ENCODE measurements at places on chromosomes 6 and 20.

- no peaks in the 10 kb centered on the region for H3K4me1 ChIP-seq
- H3K36me3 ChIP-seq: no peaks in the 10 kb centered on the region
- no peak for DNase-seq
- no peak overlapping the region for H3K4me3 ChIP-seq
Measured at GRCh38 chr20:38393259-38393658, 41.9 kb downstream of the SNHG17 start.

- no peaks in the 10 kb centered on the region for H3K36me3 ChIP-seq
- H3K4me1 ChIP-seq: no peaks in the 10 kb centered on the region
- DNase-seq: no peak
- no peak overlapping the region for H3K27ac ChIP-seq
- H3K27me3 ChIP-seq: peaks cover 21% of the 10 kb centered on the region
Measured at GRCh38 chr6:52053038-52053695, 34.2 kb downstream of the PKHD1 start.

DNA sequence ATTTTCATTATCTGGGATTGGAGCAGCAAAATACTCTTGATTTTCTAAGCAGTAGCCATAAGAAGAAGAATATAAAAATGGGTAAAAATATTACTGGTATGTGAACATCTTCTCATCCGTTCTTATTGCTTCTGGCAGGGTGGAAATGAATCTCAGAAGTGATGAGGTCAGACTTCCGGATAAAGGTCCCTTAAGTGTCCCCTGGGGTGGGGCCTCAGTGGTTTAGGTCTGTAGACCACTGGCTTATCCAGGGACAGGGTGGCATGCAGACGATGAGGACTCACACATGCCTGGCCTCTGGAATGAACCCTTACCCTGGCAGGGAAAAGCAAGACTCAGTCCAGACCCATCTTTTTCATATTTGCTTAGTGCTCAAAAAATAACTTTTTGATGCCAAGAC, 143.3 kb downstream of the UST start:
- no peaks in the 10 kb centered on the region for H3K36me3 ChIP-seq
- H3K27ac ChIP-seq: no peak overlapping the region
- no peaks in the 10 kb centered on the region for H3K4me1 ChIP-seq
- no peaks in the 10 kb centered on the region for H3K27me3 ChIP-seq

DNA sequence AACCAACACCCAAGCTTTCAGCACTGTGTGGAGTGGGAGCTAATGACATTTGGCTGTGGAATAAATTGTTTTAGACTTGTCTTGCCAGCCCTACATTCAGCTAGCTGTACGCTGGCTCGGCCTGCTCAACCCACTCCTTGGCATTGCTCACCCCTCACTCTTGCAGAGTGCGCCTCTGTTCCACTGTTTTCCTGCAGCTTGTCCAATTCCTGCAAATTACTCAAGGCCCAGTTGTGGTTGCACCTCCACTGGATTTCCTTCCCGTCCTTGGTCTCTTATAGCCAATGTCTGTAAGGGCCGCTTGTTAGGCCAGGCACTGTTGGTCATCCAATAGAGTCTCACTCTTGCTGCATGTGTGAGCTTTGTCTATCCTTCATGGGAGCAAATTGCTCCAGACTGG, 289.2 kb upstream of the RNF24 start:
- DNase-seq: no peak
- no peak overlapping the region for H3K4me3 ChIP-seq
- no peaks in the 10 kb centered on the region for H3K4me1 ChIP-seq
- no peaks in the 10 kb centered on the region for H3K36me3 ChIP-seq

DNA sequence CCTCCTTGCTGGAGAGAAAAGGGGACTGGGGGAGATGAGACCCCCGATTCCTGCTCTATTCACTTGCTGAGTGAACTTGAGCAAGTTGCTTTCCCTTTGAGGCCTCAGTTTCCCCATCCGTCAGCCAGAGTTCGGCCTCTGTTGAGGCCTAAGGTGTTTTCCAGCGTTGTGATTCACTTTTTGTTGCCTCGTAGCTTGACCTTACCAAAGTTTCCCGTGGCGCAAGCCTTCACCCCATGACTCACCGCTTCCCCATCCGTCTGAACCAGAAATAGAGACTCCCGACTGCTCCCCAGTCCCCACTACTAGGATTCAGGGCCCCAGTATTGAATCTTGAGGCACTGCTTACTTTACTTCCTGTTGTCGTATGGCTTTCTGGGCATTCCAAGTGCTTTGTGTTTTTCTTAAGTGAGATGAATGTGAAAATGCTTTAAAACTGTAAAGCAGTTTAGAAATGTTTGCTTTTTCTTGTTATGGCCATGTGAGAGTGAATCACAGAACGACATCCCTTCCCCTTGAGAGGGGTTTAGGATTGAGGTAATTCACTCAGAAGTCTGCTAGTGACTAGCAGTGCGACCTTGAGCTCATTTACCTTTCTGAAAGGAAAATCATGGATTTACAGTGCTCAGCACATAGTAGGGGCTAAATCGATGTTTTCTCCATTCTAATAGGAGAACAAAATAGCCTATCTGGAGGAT, 1.2 kb downstream of the CHMP4B start:
- DNase-seq: no peak
- H3K4me3 ChIP-seq: peak overlapping the region; percentile 90
- H3K27ac ChIP-seq: peak overlapping the region; percentile 54
- no peaks in the 10 kb centered on the region for H3K27me3 ChIP-seq

DNA sequence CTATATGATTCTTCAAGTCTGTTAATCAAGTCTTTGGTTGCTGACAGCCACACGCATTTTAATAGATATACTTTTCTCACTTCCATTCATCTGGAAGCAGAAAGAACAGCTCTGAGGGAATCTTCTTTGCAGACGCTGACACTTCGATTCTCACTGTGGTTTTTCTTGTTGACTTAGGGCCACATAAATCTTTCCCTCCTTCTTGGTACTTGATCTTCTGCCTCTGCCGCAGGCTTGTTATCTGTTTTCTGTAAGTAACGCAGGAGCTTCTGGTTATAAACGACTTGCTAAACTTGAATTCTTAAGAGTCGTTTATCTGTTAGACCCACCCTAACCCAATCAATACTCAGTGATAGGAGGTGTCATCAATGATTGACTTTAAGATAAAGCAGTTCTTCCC, 268.8 kb upstream of the SULF2 start:
- no peak for DNase-seq
- H3K36me3 ChIP-seq: no peaks in the 10 kb centered on the region

- no peak for DNase-seq
- no peak overlapping the region for H3K4me3 ChIP-seq
- H3K27me3 ChIP-seq: peaks cover 28% of the 10 kb centered on the region
- no peak overlapping the region for H3K27ac ChIP-seq
Measured at GRCh38 chr6:7671076-7671475, 54.8 kb upstream of the BMP6 start.

GRCh38 chr6:73774311-73774774, 78.3 kb downstream of the CD109 start:
- H3K4me1 ChIP-seq: no peaks in the 10 kb centered on the region
- no peaks in the 10 kb centered on the region for H3K36me3 ChIP-seq
- H3K4me3 ChIP-seq: no peak overlapping the region
- no peak for DNase-seq
- H3K27ac ChIP-seq: no peak overlapping the region

DNA sequence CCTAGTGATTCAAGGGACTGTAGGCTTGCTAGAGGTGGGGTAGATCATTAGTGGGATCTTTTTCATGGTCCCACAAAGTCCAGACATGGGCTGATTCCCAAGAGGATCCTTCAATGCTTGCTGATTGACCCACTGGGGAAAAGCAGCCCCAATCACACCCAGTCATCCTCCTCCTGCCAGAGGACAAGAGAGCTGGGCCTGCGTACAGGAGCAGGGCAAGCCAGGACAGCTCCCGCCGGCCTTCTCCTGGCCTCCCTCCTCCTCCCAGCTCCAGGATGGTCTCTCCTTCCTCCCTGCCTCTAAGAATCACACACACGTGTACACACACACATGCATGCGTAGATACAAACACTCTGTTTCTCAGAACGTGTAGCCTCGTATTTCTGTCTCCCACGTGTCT, 27.0 kb downstream of the KCNK15 start:
- H3K27me3 ChIP-seq: peaks cover 46% of the 10 kb centered on the region
- H3K27ac ChIP-seq: no peak overlapping the region
- H3K4me1 ChIP-seq: no peaks in the 10 kb centered on the region
- H3K36me3 ChIP-seq: no peaks in the 10 kb centered on the region
- no peak overlapping the region for H3K4me3 ChIP-seq

GRCh38 chr6:21731411-21732031, 138.0 kb downstream of the SOX4 start:
- no peak overlapping the region for H3K27ac ChIP-seq
- no peak overlapping the region for H3K4me3 ChIP-seq
- DNase-seq: no peak
- H3K4me1 ChIP-seq: no peaks in the 10 kb centered on the region

DNA sequence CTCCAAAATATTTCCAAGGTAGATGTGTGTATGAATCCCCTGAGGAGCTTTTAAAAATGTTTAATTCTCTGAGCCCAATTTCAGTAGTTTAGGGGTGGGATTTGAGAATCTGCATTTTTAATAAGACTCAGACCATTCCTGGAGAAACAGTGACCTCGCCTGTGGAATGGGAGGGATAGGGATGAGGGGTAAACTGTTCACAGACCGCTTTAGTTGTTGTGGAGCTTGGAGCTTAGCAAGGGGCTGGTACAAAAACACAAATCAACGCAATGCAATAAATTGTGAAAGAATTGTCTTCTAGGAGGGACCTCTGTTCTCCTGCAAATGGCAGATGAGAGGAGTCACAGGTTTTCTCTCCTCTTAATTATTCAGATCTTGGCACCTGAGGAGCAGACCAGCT, 239.3 kb upstream of the SULF2 start:
- DNase-seq: no peak
- H3K4me1 ChIP-seq: no peaks in the 10 kb centered on the region
- H3K4me3 ChIP-seq: no peak overlapping the region
- no peaks in the 10 kb centered on the region for H3K36me3 ChIP-seq
- no peak overlapping the region for H3K27ac ChIP-seq
- peaks cover 20% of the 10 kb centered on the region for H3K27me3 ChIP-seq

DNA sequence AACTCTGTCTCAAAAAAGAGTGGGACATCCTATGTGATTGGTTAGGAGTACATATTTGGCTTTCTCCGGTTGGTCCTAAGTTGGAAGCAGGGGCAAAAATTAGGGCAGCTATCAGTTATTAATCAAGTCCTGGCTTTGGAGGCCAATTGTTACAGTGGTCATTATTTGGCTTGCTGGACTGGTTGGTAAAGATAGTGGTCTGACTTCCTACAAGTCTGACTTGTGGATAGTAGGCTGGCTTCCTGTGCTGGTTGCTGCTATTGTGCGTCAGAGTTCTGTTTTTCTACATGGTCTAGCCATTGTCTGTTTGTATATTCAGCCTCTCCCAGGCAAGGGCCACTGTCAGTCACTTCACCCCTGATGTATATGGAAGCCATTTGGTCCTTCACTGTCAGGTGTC, 7.0 kb downstream of the ACOT8 start:
- H3K36me3 ChIP-seq: peaks cover 57% of the 10 kb centered on the region
- H3K4me3 ChIP-seq: no peak overlapping the region
- H3K4me1 ChIP-seq: no peaks in the 10 kb centered on the region
- H3K27ac ChIP-seq: no peak overlapping the region
- DNase-seq: no peak
- H3K27me3 ChIP-seq: no peaks in the 10 kb centered on the region

- H3K27ac ChIP-seq: peak overlapping the region; percentile 99
- H3K4me3 ChIP-seq: no peak overlapping the region
- DNase-seq: no peak
Measured at GRCh38 chr6:33315793-33316602, 1.5 kb downstream of the ZBTB22 start.

GRCh38 chr6:39806278-39806677, 14.1 kb downstream of the DAAM2 start:
- H3K27me3 ChIP-seq: peaks cover 3% of the 10 kb centered on the region
- DNase-seq: no peak
- no peak overlapping the region for H3K27ac ChIP-seq
- no peak overlapping the region for H3K4me3 ChIP-seq
- H3K36me3 ChIP-seq: no peaks in the 10 kb centered on the region

GRCh38 chr6:165183071-165183470, 126.3 kb downstream of the C6orf118 start:
- no peak overlapping the region for H3K4me3 ChIP-seq
- H3K27ac ChIP-seq: no peak overlapping the region
- H3K27me3 ChIP-seq: no peaks in the 10 kb centered on the region
- H3K4me1 ChIP-seq: no peaks in the 10 kb centered on the region
- no peaks in the 10 kb centered on the region for H3K36me3 ChIP-seq

DNA sequence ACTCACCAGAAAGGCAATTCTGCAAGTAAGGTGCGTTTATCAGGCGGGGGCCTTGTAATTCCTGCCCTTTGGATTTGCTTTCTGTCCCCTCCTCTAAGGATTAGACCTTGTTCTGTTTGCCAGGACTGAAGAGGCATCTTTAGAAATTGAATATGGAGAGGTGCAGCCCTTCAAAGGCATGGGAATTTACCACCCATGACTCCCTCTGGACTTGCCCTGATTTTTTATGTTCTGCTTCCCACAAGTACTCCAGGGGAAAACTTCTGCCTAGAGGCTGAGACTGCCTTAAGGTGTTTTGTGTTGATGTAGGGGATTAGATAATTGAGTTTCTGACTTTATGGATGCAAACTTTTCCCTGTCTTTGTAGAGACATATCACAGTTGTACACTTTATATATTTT, 30.2 kb downstream of the SYTL3 start:
- peaks cover 9% of the 10 kb centered on the region for H3K4me1 ChIP-seq
- DNase-seq: no peak
- H3K27me3 ChIP-seq: no peaks in the 10 kb centered on the region
- H3K4me3 ChIP-seq: no peak overlapping the region
- peaks cover 11% of the 10 kb centered on the region for H3K36me3 ChIP-seq
- H3K27ac ChIP-seq: no peak overlapping the region

DNA sequence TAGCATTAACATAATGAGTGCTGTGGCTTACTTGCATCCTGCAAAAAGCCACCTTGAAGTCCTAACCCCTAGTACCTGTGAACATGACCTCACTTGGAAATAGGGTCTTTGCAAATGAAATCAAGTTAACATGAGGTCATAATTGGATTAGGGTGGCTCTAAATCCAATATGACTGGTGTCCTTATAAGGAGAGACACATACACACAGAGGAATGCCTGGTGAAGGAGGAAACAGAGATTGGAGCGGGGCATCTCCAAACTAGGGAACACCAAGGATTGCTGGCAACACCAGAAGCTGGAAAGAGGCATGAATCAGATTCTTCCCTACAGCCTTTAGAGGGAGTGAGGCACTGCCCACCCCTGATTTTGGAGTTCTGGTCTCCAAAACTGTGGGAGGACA, 17.6 kb upstream of the RPS6KA2 start:
- no peaks in the 10 kb centered on the region for H3K27me3 ChIP-seq
- no peaks in the 10 kb centered on the region for H3K4me1 ChIP-seq
- no peaks in the 10 kb centered on the region for H3K36me3 ChIP-seq
- no peak overlapping the region for H3K4me3 ChIP-seq
- no peak for DNase-seq

All from T-cell (primary cell).